ENCODE measurements at places on chromosomes 6 and 20. TPM values are rescaled to one million over a fixed set of nuclear protein-coding genes. Genes with fewer than 3 reads are reported as not detected.

DNA sequence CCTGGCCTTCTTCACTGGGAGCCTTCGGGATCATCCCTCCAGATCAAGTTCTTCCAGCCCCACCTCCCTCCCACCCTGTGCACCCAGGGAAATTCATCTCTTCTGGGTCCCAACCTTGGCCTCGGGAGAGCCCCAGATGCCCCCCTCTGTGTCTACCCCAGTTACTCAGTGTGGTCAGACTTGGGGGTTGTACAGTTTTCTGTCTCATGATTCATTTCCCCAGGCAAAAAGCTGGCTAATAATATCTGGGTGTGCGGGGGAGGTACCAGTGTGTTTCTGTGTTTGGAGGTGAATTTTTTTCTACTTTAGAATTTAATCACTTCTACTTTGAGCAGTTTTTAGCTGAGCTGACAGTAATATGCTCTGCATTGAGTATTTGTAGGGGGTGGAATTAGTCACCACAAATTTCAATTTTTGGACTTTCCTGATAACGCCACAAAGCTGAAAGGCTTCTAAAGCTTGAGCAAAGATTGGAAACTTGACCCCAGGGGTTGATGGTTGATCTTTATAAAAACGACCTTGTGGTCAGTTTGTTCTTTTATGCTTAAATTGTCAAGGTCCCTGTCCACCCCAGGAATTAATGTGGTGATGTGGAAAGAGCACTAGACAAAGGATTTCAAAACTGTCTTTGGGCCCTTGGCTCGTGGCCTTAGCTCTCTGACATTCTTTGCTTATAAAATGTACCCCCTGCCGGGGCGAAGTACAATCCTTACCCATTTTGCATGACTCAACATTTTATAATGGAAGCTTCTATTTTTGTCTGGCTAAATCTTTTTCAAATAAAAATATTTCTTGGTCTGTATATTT, 284.7 kb upstream of the TAB2 start:
- DNase-seq, result peak; percentile 11

- no peak for DNase-seq
Observed at GRCh38 chr20:58045579-58045978, 182.9 kb downstream of the ANKRD60 start.

GRCh38 chr6:74259981-74260380, 564.0 kb downstream of the CD109 start:
- no peak for DNase-seq

DNA sequence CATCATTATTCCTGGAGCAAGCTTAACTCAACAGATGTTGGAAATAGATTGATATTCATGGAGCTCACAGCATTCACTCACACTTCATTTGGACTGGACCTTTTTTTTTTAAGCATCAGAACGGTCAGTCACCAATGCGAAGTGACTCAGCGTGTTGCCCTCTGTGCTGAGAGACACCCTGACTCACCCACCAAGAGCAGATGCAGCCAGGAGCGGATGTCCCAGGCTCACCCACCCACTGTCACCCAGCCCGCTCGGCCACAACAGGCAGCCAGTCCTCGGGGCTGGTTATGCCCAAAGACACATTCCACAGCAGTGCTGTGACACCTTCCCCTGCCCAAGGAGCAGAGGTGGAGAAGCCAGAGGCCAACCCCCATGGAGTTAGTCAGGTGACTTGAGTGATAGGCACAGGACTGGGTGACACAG, 15.7 kb downstream of the RNASET2 start:
- no peak for DNase-seq

DNA sequence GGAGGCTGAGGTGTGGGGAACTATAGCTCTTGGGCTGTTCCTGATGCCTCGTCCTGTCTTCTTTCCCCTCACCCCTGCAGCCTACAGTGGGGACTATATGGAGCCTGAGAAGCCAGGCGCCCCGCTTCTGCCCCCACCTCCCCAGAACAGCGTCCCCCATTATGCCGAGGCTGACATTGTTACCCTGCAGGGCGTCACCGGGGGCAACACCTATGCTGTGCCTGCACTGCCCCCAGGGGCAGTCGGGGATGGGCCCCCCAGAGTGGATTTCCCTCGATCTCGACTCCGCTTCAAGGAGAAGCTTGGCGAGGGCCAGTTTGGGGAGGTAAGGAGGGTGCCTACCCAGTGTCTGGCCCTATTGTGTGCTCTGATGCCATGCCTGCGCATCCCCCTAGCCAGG, 11.5 kb upstream of the GTF2H4 start:
- no peak for DNase-seq

DNA sequence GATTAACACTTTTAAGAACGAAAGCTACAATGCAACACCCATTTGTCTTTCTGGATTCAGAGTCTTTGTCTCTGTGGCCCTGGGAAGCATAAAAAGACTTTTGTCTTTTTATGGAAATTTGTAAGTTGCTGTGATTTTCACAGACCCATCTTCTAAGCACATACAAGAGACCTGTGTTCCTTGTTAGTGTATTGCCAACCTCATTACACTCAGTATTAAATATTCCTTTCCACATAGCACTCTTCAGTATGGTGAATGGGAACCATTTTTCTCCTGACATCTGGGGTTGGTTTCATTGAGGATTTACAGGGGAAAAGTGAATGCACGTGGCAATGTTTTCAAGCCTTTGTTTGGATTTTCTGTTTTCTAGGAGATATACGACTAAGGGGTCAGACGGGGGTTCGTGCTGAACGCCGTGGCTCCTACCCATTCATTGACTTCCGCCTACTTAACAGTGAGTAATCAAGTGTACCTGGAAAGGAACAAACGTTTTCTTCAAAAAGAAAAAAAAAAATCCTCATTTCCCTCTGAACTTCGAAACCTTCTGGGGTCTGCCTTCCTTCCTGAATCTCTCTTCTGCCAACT, 141.7 kb downstream of the MTFR2 start:
- no peak for DNase-seq

GRCh38 chr6:159092631-159093030, 47.8 kb upstream of the TAGAP start:
- no peak for DNase-seq

DNA sequence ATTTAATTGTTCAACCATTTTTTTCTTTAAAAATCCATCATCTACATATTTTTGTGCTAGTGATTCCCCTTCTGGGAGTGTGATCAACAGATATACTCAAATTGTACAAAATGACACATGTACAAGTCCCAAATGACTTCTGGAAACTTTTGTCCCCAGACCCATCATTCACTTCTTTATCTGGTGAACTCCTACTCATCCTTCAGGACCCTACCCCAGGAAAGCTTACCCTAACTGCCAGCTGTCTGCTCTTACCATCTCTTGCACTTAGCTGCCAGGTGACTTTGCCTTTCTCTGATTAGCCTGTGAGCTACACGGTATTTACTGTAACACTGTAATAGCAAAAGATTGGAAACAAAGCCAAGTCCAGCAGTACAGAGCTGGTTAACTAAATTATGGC, 55.3 kb downstream of the JPH2 start:
- no peak for DNase-seq

- DNase-seq, result no peak
Observed at GRCh38 chr6:113370508-113371502, 486.3 kb upstream of the MARCKS start.

GRCh38 chr20:48556956-48557355, 270.8 kb downstream of the PREX1 start:
- DNase-seq, result no peak

- no peak for DNase-seq
Observed at GRCh38 chr6:7675353-7675945, 50.5 kb upstream of the BMP6 start.

DNA sequence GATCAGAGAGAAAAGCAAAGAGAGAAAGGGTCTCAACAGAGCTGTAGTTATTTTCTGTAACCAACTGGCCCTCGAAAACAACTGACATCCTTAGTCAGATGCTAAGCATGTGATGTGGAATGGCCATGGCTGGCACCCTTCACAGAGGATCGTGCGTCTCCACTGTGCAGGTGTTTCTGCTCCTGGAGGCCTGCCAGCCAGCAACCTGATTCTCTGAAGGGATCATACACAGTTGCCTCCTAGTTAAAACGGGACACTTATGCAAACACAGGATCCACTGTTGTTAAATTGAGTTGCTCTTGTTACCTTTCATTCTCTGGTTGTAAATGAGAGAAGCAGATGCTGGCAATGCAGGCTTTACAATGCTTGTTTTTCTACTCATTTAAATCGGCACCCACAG, 148.5 kb downstream of the HDGFL1 start:
- no peak for DNase-seq

DNA sequence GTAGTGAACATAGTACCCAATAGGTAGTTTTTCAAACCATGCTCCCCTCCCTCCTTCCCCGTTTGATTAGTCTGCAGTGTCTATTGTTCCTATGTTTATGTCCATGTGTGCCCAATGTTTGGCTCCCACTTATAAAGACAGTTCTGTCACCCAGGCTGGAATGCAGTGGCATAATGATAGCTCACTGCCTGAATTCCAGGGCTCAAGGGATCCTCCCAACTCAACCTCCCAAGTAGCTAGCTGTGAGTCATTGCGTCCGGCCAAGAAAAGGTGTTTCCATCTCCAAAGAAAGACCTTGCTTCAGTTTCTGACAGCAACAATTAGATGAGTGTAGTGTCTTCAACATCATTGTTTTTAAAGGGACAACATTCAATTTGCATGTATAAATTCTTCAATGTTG, 131.1 kb upstream of the CEP162 start:
- DNase-seq, result no peak

- no peak for DNase-seq
Observed at GRCh38 chr20:10185741-10186558, 32.7 kb upstream of the SNAP25 start.

DNA sequence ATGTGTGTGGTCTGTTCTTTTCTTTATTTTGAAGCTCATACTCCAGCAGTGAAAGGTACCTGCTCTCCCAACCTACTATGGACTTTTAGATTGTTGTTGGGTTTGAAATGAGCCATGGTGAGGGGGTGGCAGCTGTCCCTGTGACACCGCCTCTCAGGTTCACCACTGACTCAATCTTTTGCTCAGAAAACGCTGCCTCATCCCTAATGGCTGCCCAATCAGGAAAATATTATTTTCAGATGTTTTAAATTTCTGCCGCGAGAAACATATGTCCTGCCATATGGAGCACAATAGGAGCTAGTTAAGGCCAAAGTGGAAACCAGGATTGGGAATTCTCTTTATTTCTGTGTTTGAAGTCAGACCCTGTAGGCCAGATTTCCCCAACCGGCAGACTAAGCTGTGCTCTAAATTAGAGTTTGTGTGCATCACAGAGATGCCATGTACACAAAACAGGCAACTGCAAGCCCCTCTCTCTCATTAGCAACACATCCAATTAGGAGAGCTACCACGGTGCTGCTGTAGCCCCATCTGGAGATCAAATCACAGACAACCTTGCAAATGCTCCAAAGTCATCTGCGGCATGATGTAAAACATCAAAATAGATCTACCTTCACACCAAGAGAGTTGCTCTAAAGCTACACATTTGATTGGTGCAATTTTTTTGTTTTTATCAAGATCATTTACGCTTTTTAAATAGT, 144.1 kb upstream of the BACH2 start:
- no peak for DNase-seq

GRCh38 chr20:42082611-42083010, 464.4 kb upstream of the CHD6 start:
- DNase-seq, result no peak

DNA sequence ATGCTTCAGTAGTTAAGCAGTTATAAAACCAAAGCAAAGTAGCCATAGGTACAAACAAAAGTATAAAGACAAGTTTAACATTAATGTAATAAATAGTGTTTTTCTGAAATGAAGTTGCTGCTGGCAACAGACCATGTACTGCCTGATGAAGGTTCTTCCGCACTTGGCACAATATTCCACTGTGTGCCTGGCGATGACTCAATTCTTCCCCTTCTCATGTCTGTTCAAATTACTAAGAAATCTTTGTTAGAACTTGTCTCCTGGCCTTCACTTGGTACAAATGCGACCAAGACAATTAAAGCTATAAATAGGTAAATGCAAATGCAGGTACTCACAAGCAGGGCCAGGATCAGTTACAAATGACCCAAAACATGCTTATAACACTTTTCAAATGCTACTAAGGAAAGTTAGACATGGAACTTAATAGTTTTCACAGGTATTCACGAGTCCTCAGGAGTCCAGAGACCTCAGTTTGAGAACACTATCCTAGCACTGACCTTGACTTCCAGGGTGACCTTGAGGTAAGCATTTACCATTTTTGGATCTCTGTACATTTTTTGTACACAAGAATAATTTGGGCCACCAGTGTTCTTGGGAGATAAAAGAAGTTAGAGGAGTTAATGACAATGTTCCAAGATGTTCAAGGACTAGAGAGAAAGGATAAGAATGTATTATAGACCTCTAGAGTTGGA, 8.1 kb upstream of the DDR1 start:
- no peak for DNase-seq

The TGM3 gene
- total RNA-seq, result 0.16 TPM

The EIF6 gene
- 58.3 TPM for total RNA-seq

The PLN gene
- total RNA-seq, result 0.47 TPM

The BPIFA1 gene
- total RNA-seq, result not detected

The RIN2 gene
- total RNA-seq, result 20.0 TPM

The SMPDL3A gene
- 20.4 TPM for total RNA-seq

The CTCFL gene
- not detected for total RNA-seq

The LY6G6C gene
- total RNA-seq, result 0.31 TPM

The LBP gene
- total RNA-seq, result 0.47 TPM

The AVP gene
- not detected for total RNA-seq

The CRISP2 gene
- not detected for total RNA-seq

The GATA5 gene
- 0.16 TPM for total RNA-seq

Data from occipital lobe (tissue), 3 donors.